COR-L47 (cell line): ENCODE measurements at places on chromosomes 13 and 19.
A peak's percentile ranks its signal among the peaks of the same experiment; 100 is the strongest.

- DNase-seq, result no peak
Measured at GRCh38 chr13:47846886-47847285, 154.2 kb downstream of the SUCLA2 start.

GRCh38 chr13:97058391-97058790, 64.1 kb upstream of the OXGR1 start:
- DNase-seq, result no peak

GRCh38 chr19:13051557-13052165, 51.0 kb downstream of the LYL1 start:
- peak; percentile 60 for DNase-seq

DNA sequence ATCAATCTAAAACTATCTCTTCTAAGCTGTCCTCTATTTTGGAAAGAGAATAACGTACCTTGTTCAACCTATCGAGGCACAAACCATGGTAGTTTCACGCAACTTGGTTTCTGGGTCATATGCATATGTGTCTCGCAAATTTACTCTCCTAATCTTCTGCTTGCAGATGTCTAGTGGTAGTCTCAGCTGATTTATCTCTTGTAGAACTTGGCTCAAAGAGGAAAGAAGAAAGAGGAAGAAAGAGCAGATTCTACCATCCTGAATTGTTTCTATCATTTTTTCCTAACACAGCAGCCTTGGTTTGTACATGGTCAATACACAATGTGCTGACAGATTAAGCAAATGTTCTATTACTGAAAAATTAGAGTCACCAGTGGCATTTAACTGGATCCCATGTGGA, 282.3 kb downstream of the SPRY2 start:
- DNase-seq, result no peak

GRCh38 chr19:16295057-16295456, 29.6 kb upstream of the KLF2 start:
- no peak for DNase-seq
